Tibial artery (tissue), 4 donors: ENCODE measurements at places on chromosomes 1 and 21.
A peak's percentile ranks its signal among the peaks of the same experiment; 100 is the strongest.

GRCh38 chr1:93766451-93766850 is 84.8 kb upstream of the BCAR3 start:
- no peak for DNase-seq

DNA sequence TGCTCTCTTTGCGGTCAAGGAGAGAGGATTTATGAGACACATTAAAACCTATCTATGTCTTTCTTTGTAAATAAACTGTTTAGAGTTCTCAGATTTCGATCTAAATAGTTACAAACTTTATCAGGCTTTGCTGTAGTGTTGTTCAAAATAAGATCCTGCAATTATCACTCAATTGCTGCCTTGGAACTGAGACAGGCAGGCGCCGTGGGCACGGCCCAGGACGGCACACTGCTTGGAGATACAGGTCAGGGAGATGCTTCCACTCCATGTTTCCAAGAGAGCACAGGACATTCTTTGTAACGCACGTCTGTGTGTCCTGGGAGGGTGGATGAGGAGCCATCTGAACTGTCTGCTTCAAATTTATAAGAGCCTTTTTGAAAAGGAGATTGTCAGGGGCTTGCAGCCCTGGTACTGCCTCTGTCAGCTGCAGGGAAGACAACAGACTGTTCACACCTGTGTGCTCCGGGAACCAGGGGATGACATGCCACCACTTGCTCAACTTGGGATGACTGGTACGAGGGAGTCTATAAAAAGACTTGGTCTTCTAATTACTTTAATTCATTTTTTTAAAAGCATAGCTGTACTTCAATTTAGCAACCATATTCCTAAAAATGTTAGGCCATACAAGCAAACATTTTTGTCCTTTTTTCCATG is 472.9 kb upstream of the RUNX1 start:
- DNase-seq, result no peak

GRCh38 chr1:54142146-54142900 is 10.5 kb downstream of the CDCP2 start:
- no peak for DNase-seq

DNA sequence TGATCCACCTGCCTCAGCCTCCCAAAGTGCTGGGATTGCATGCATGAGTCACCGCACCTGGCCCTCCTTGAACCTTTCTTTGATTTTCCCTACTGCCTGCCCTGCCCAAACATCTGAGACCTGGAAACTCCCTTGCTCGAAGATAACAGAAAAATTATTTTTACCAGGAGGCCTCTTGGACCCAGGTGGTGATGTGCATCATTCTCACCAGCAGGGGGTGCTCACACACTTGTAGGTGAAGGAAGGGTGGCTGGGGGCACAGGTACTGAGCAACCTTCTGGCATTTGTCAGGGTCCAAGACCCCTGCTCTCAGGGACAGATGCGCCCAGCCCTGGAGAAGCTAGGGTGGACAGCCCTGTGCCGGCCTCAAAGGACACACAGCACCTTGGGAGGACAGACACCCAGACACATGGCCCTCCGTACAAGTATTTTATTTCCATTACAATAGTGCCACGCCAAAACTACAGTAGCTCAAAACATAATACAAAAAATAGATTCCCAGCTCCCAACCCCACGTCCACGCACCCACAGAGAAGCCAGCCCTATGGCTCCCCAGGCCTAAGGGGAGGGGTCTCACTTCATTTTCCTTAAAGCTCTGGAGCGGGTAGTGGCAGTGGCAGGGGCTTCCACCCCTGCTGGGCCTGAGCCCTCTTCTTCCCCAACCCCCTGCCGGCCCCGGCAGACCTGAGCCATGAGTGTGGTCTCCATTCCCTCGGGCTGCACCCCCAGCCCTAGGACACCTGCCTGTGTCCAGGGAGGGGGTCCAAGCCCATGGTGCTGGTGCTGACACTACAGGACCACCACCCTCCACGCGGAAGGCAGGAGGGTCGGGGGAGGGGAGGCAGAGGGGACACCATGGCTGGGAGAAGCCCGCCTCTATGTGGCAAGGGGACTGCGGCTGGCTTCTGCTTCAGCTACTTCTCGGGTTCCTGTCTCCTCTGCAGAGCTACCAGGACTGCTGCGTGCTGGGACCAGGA is 40.4 kb upstream of the EIF4G3 start:
- DNase-seq, result no peak

DNA sequence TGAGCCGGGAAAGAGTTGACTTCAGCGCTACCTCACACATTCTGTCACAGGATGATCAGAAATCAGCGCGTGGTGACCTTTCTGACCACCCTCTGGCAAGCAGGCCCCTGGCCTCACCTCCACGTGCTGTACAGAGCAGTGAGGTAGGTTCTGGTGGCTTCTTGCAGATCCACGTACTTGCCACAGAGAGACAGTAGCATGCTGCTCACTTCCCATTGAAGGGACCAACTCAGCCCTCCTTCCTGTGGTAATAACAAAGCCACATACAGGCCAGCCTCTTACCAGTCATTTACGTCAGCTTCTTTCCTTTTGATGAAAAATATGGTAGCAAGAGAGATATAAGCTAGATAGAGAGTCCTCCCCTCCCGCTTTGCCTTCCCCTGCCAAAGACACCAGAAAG is 200.7 kb downstream of the CHRM3 start:
- DNase-seq, result no peak

DNA sequence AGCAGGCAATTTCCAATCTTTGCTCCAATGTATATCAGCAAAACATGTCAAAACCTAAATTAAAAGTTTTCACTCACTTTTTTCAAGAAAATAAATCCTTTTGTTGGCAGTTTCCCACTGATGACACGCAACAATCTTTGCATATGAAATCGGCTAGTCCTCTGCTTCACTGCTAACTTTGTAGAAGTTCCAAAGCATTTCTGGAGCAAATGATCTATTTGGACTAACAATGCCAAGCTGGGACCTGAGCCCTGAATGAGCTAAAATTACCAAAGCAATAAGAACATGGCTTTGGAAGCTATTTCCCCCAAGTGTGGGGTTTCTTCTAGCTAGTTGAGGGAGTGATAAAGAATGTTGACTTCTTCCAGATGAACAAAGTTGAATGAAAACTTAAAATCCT is 5.1 kb downstream of the BEND5 start:
- no peak for DNase-seq

DNA sequence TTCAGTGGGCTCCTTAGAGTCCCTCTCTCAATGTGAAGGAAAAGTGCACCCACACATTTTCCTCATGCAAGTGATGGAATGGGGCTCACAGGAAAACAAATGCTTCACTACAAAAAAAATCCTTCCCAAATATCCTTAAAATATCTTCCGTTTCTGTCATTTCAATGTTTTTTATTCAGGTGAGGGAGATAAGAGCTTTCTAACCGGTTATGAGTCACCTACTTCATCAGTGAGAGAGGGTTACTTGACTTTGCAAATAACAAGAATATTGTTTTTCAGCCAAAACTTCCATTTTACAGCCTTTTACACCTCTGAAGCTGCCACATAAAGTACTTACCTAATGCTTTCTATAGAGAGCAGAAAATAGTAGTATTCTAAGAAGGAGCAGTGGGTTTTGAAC is 98.3 kb upstream of the CD55 start:
- DNase-seq, result no peak

DNA sequence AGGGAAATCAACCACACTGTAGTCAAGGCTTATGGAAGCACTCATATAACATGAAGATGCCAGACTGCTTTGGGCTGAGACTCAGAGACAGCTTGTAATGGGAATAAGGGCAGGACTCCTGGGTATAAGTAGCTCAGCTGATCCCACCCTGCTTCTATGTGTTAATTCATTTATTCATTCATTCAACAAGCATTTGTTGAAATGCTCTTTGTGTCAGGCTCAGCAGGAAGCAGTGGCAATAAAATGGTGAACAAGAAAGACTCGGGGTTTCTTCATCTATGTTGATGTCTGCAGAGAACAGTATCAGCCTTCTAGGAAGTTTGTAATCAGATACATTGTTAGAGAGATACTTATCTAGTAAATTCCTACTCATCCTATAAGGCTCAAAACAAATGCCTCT is 145.5 kb upstream of the DMRTA2 start:
- no peak for DNase-seq

DNA sequence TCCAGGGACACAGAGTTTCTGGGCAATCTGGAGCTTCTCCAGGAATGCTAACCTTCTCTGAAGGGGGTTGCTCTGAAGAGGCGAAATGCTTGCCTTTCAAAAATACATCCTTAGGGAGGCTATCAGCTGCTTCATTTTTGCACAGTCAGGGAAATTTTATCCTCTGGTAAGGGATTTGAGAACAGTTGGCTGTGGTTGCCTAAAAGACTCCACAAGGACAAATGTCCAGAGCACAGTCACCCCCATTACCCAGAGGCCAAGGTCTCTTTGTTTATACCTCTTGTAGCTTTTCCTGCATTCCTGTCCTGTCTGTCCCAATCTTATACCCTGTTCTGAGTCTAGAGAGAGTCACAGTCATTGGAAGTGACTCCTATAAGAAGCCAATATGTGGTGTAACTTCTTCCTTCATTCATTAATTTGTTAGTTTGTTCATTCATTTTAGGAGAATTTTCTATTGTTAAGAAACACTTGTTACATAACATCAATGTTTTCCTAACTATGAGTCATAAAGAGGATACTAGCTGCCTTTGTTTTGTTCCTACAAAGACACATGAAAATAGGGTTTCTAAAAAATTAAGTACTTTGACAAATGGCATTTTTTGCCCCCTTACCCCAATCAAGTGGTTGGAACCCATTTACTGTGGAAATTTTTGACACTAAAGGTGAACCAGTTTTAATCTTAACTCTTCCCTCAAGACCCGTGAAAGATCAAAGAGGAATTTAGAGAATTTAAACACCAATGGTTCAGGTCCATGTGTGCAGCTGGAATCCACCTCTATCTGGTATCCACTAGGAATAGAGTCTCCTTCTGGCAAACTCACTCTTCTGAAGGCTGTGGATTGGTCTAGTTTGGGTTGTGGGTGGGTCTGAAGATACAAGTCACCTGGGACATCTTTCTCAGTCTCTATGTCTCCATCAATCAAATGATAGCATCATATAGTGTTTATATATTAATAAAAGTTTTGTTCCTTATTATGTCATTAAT is 47.1 kb downstream of the GPR88 start:
- DNase-seq, result no peak

DNA sequence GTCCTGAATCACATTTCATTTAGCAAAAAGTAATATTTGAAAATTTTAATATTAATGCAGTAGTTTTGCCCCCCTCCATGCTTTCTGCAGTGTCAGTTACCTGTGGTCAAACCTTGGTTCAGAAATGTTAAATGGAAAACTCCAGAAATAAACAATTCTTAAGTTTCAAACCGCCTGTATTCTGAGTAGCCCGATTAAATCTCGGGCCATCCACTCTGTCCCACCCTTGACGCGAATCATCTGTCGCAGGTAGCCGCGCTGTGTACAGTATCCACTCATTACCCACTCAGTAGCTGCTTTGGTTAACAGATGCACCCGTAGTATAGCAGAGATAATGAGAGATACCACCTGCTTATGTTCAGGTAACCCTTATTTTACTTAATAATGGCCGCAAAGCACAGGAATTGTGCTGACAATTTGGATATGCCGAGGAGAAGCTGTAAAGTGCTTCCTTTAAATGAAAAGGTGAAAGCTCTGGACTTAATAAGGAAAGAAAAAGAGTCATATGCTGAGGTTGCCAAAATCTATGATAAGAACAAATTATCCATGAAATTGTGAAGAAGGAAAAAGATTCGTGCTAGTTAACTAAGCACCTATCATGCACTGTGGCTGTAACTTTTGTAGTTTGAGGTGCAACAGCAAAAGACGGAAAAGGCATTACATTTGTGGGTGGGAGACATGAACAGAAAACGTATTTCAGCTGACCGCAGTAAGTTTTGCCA is 889 bp upstream of the SCYL3 start:
- DNase-seq, result no peak

DNA sequence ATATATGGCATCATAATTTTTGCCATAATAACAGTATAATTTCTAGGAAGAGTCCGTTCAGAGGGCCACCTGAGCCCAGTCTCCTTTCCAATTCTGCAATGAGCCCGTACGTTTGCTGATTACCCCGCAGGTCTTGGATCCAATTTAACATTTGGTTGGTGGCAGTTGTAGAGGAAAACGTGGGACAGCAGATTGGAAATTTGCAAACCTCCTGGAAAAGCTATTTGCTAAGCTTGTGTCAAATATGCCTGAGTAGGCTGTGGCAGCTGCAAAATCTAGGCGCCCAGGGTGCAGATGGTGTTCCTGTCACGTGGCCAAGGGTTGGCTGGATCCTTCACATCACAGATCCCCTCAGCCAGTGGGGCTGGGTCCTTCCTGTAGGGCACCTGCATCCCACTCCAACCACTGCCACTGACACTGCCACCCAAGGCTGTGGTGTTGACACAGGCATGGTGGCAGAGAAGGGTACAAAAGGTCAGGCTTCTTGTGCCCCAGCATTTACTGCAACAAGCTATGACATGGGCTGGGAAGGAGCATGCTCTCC is 174.8 kb upstream of the SYT6 start:
- DNase-seq, result no peak

GRCh38 chr1:38571726-38572125 is 287.8 kb downstream of the RRAGC start:
- DNase-seq, result no peak

GRCh38 chr1:198032668-198033067 is 115.5 kb downstream of the LHX9 start:
- DNase-seq, result no peak

DNA sequence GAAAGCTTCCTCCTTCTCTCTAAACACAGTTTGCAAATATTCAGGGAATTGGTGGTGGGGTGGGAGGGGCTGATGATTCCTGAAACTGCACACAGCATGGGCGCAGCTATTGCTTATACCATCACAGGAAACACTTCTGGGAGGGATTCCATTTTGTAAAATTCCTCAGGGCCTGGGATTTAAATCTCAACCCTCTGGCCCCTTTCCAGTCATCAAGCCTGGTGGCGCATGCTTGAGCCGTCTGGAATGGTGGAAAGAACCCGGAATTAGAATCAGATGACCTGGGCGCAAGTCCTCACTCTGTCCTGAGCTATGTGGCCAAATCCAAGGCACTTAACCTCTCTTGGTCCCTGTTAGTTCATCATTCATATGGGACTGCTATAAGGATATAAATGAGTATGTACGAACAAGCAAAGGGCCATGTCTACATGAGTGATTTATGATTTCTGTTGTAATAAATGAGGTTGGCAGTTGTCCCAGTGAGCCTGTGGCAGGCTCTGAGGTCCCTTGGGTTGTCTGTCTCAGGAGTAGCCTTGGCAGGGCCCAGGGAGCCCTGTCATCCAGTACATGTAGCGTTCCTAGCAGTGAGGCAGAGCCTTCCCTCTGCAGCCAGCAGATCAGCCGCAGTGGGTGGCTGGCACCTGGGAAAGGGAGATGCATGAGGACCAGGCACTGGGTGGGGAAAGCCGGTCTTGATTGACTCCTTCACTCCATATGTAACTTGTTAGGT is 72.0 kb downstream of the MAN1C1 start:
- DNase-seq, result peak; percentile 92

GRCh38 chr1:11147197-11147770 is 41.9 kb upstream of the ANGPTL7 start:
- no peak for DNase-seq

DNA sequence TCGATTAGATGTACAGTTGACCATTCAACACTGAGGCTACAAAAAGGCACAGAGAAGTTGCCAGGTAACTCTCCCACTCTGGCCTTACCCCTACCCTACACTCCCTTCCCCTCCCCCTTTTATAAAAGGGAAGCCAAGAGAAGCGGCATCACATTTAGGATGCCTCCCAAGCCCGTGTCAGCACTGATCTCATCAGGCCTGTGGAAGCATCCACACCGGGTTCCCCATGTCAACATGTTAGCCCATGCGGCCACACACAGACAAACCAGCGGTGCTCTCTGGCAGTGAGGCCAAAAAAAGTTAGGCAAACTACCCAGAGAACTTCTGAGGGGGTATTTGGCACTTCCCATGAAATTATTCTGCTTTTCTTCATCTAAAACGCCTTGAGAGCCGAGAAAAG is 29.9 kb downstream of the BCAR3 start:
- no peak for DNase-seq

GRCh38 chr1:232548691-232549090 is 81.2 kb downstream of the SIPA1L2 start:
- no peak for DNase-seq
